ENCODE measurements at places on chromosomes 16 and 17. TPM values are rescaled to one million over a fixed set of nuclear protein-coding genes. Genes with fewer than 3 reads are reported as not detected.

Gene OTOP3
- not detected for polyA plus RNA-seq

Gene CES4A
- polyA plus RNA-seq = 47.0 TPM

Gene MEOX1
- 0.50 TPM for polyA plus RNA-seq

Gene VMO1
- 1.6 TPM for polyA plus RNA-seq

Gene NECAB2
- 9.6 TPM for polyA plus RNA-seq

Gene IRX5
- polyA plus RNA-seq = 0.14 TPM

Gene CMTM1
- 1.3 TPM for polyA plus RNA-seq

Gene KCNJ2
- polyA plus RNA-seq = 1.5 TPM

Gene EFCAB3
- polyA plus RNA-seq = not detected
